ENCODE measurements at places on chromosomes 11 and 22.

DNA sequence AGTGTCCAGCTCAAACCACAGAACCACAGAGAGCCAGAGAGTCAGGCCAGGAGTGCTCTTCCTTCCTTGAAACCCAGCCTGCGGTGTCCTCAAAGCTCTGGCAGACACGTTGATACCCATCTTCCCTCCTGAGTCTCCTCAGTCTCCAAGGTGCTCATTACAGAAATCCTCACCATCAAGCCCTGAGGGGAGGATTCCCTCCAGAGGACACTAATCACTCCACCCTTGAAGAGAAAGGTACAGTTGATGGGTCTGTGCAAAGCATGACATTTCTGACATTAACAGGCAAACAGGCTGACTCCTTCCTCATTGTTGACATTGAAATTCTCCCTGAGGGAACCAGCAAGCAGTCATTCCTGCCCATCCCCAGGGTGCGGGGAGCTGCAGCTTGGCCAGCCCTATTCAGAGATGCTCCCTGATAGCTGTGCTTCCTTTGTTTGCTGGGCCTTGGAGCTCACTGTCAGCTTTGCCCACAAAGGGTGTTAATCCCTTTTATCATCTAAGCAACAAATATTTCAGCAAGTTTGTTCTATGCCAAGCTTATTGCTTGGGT, 101.7 kb upstream of the CSNK2A3 start:
- no peak for DNase-seq

- no peak for DNase-seq
These were observed 139.6 kb upstream of the TRPC6 start for GRCh38 chr11:101723371-101723770.

DNA sequence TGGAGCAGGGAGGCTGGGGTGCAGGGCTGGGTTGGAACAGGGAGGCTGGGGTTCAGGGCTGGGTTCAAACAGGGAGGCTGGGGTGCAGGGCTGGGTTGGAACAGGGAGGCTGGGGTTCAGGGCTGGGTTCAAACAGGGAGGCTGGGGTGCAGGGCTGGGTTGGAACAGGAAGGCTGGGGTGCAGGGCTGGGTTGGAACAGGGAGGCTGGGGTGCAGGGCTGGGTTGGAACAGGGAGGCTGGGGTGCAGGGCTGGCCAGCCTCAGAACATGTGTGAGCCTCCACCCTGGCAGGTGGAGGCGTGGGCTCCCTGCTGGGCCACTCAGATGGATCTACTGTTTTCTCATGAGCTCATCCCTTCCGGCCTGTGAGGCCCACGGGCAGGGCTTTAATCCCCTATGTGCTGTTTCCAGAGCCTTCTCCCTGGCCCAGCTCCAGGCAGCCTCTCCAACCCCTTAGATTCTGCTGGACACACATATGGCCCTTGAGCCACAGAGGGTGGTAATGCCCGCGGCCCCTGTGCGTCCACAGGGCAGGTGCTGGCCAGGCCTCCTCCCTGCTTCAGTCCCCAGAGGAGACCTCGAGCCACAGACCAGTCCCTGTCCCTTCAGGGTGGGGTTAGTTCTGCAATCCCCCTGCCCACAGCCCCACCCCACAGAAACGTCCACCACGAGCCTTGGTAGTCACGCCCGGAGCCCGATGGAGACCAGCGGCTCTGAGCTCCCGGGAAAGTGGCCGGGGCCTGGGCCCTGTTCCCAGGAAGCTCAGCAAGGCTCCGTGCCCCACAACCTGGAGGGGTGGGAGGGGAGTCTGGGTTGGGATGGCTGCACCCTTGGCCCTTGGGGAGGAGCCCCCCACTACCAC, 197.9 kb downstream of the BRD1 start:
- no peak for DNase-seq

GRCh38 chr11:86515297-86516094, 140.8 kb downstream of the CCDC81 start:
- no peak for DNase-seq

DNA sequence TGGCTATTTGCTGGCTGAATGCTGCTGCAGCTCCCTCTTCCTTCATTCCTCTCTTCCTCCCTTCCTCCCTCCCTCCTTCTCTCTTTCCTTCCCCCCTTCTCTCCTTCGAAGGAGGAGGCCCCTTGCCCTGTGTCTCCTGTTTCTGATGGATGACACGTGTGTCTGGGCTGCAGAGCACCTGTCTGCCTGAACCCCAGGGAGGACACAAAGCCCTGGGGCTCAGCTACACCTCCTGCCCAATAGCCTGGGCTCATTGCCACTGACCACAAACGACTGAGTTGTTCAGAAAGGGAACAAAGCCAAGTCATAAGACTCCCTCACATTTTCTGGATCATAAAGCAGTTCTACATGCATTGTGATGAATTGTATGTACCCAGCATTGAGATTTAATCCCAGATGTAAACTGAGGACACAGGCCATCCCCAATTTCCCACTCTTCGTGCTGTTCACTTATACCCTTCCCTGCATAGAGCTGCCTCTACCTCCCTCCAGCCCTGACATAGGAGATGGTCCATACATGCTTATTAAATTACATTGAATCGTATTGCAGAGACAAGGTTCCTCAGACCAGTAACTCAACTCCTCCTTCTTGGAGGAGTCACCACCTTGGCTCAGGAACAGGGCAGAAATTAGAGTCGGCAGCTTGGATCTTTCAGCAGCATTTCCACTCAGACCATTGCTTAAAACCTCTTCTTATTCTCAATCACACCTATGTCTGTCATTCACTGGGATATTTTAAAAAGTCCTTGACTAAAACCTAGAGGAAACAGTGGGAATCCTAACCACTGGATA, 1.2 kb downstream of the CSRP3 start:
- DNase-seq = no peak

DNA sequence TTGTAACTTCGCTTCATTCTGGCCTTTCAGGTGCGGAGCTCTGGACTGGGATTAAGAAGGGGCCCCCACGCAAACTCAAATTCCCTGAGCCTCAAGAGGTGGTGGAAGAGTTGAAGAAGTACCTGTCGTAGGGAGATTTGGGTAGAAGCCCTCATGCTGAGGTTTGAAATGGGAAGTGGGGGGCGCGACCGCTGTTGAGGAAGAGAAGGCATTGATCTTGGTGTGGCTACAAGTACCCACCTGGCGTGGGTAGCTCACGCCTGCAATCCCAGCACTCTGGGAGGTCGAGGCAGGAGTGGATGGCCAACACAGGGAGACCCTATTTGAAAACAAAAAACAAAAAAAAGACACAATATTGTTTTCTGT, 779 bp downstream of the SELENOH start:
- no peak for DNase-seq

GRCh38 chr11:77370217-77370616, 68.7 kb upstream of the GDPD4 start:
- DNase-seq = no peak

- DNase-seq = no peak
These were observed 43.3 kb downstream of the MYEOV start for GRCh38 chr11:69337211-69337721.

- no peak for DNase-seq
These were observed 21.4 kb downstream of the ADM start for GRCh38 chr11:10326012-10326964.

DNA sequence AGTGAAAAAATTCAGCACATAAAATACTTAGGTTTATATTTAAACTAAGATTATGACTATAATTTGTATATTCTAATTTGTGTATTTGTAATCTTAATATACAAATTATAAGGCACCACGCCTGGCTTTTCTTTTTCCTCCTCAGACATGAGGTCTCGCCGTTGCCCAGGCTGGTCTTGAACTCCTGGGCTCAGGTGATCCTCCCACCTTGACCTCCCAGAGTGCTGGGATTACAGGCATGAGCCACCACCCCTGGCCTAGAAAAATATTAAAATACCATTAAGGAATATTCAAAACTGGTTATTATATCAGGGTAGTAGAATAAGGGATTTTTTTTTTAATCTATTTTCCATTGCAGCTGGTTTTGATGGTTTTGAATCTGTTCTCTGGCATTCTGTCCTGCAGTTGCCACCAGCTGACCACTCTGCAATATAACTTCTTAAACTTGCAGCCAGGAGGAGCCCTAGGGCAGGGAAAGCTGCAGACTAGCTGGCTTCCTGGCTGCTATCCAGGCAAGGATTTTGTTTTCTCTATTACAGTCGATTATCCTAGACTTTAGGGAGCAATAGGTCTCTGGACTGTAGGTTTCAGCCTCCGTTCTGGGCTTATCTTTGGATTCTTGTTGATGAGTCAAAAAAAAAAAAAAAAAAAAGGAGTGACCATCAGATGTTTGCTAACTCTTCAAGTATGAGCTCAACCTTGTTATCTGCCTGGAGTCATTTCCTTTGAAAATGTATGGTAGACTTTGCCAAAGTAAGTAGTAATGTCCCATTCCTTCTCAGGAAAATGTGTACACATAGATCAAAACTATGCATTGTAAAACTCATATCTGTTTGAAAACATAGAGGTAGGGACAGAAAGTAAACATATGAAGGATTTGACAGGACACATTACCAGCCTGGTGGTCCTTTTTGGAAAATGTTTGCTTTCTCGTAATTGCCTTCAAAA, 13.2 kb downstream of the POLA2 start:
- DNase-seq = no peak

DNA sequence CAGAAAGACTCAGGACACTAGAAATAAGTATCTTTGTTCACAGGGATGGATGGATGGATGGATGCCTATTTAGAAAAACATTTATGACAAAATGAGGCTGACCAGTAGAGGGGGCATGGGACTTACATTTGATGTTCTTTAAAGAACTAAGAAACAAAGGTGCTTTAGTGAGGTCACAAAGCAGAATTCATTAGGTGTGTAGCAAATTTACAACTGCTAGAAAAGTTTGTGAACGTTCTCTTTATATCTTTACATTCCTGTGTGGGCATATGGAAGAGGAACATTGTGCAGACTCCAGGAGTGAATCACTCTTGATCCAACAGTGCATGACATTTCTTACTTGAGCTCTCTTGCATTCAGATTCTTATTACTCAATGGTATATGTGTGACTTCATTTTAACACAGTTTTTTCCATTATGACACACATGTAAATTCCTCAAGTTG, 15.8 kb upstream of the SIK2 start:
- peak; percentile 27 for DNase-seq

GRCh38 chr11:126583101-126583500, 227.6 kb downstream of the ST3GAL4 start:
- DNase-seq = no peak

GRCh38 chr22:30056015-30056414, 24.2 kb upstream of the HORMAD2 start:
- no peak for DNase-seq

DNA sequence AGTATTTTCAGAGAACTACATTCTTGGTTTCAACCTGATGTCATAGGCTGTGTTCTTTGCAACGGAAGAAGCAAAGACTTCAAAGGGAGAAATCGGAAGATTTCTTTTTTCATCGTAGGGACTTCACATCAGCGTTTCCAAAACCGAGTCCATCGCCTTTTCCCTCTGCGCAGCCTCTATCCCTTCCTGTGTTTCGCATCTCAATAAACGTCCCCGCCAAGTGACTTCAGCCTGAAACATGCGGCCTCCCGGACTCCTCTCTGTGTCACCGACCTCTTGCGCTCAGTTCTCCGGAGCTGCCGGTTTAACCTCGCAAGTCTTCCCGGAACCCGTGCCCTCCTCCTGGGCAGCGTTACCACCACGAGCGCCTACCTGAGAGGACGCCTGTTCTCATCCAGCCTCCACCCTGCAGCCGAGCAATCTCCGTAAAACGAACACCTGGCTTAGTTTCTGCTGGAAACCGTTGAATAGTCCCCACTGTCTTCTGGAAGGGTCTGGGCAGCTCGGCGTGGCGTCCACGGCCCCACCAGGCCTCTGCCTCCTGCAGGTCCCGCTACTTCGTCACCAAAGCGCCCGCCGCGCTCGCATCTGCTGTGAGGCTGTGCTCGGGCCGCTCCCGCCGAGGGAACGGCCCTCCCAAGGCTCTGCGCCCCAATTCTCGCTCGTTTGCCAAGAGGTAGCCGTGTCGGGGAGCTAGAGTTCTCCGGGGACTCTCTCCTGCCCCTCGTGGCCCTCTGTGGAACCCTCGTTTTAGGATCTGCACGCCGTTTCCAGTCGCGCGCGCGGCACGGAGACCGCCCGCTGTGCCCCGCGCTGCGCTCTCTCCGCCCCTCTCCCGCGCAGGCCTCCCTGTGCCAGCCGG, at the start of gene GLB1L3:
GLB1L3 (plus strand) TSS at position 846 of the 862 bp plus-strand sequence. CDS start 362 bp downstream, outside the sequence.
- no peak for DNase-seq

DNA sequence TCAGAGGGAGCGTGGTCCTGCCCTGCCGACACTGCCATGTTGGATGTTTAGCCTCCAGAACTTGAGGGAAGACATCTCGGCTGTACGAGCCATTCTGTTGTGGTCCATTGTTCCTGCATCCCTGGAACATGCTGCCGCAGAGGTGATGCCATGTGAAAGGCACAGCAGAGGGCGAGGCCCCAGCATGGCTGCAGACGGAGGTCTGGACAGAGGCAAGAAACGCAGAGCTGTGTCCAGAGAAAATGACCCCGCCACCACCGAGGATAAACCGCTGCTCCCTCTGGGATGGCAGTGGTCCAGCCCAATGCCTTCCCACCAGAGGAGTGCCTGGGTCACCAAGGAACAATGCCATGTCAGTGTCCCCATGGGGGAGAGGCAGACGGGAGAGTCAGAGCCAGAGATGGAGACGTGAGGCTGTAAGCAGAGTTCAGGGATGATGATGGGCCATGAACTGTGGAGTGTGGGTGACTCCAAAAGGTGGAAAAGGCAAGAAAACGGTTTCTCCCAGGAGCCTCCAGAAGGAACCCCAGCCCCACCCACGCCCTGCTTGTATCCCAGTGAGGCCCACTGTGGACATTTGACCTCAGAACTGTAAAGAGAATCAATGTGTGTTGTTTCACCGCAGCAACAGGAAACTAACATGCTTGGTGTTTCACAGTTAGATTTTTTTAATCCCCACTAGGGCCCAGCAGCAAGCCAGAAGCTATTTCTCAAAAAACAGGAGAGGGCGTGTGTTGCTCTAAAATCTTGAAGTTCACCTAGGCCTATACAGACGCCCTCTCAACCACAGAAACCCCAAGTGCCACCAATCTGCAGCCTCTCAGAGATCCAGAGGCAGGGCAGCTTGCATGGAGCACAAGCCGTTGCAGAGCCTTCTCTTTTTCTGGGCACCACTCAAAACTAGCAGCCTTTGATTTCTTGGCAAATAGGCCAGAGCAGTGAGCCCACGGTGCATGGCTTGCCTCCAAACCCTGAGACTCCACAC, 1422.9 kb downstream of the TBC1D22A start:
- DNase-seq = no peak

- DNase-seq = no peak
These were observed 6.7 kb downstream of the CENPM start for GRCh38 chr22:41939981-41940831.

DNA sequence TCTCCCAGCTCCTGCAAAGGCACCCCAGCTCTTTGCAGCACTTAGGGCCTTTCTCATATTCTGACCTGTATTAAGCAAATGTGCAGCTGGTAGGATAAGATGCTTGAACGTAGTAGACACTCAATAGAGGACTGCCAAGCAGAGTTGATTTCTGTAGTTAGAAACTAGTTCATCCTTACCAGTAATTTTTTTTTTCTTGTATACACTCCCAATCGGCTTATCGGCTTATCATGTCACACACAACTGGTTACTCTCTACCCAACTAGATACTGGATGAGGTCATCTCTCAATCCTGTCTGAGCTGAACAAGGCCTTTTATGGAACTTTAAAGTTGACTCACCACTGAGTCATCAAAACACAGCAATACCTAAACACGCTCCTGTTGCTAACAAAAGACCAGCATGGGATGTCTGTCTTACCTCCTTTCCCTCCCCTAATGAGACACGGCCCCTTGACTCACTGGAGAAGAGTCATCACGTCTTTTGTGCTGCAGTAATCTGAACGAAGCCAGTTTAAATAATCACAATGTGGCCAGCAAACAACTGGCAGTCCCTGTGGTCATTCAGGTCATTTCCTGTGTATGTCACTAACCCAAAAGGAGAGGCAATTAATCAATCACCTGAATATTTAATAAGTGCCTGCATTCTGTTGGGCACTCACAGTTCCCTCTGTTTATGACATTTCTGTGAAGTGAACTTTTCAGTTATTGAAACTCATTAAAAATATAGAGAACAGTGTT, 7.5 kb upstream of the WEE1 start:
- DNase-seq = peak; percentile 22
